ENCODE measurements at places on chromosomes 12 and 14.

- DNase-seq = no peak
These were observed at the start of gene NID2 for GRCh38 chr14:52068615-52069306. TSS of gene NID2 (minus strand) at chr14:52069059. CDS start at chr14:52068994, 65 bp downstream.

DNA sequence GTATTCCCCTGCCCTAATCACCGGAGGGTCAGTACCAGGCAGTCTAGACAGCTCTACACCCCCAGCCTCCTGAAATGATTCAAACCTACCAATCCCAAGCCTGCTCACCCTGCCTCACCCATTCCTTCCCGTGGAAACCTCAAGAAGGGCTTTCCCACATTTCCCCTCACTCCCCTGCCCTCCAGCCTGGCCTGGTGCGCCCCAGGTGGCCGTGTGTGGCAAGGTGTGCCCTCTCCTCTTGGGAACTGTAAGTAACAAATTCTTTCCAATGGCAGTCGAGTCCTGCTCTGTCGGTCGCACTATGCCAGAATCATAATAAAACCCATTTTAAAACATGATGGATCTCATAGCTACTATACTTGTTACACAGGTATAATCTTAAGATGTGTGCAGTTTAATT, 13.9 kb upstream of the DEGS2 start:
- DNase-seq = no peak

GRCh38 chr14:101925152-101925551, 39.2 kb upstream of the DYNC1H1 start:
- DNase-seq = no peak

DNA sequence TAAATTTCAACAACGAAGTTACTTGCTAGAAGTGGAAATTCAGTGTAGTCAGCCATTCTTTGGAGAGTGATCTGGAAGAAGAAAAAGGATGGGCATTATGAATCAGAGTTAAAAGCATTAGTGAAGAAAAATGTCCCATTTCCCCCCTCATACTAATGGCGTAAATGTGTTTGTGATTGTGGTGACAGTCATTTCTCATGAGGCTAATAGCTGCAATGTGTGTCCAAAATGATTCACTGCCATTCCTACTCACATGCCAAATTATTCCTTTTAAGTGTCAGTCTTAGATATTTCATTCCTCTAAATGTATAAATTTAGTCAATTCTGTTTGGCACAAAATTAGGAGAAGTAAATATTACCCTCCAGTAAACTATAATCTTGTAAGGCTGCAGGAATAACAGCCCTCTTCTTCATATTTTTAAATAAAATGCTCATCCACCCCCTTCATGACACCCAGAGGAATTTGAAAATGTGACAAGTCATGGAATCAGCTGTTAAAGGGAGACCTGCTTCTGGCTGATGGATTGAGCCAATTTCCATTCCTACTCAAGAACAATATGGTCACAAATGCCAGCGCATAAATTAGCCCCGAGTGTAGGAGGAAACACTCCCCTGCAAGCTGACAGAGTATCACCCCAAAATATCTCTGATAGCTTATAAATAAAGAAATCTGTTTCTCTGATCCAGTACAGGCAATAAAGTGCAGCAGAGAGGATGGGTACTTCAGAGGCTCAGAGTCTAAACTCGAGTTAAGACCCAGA, 912.3 kb upstream of the SEL1L start:
- DNase-seq = no peak
